Stimulated activated CD4-positive, alpha-beta T cell treated with anti-CD3 and anti-CD28 coated beads, TNF-alpha, amount 100 ng/mL, for 1 hour (primary cell): ENCODE measurements at places on chromosomes 2 and 18.

GRCh38 chr2:237624565-237624964 lies 2.8 kb upstream of the LRRFIP1 start:
- no peak for DNase-seq

GRCh38 chr18:33184958-33185357 lies 255.6 kb downstream of the CCDC178 start:
- no peak for DNase-seq

DNA sequence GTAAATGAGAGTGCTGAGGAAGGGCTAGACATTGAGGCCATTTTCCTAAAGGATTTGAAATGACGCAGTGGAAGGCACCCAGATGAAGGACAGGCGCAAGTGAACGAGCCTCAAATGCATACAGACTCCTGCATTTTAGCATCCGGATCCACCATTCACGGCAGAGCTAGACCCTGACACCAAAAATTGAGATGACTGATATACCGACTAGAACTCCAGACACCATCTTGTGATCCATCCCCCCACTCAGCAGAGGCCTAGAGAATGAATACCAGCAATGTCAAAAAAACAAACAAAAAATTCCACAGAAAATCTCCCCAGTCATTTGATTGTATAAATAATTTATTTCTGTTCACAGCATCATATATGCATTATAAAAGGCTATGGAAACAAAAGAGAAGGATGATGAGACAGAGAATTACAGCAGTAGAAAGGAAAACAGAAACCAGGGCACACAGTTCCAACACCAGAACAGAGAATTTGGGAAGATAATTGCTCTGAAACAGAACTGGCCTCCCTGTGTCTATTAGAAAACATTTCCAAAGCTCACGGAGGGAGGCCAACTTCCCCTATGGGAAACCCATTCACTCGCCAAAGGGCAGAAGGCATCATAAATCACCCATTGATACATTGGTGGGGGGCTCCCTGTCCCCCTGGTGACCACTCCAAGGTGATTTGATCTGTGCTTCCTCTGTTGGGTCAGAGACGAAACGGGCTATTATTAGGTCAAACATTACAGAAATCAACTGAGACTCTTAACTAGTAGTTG lies 4.0 kb downstream of the ARL4C start:
- no peak for DNase-seq

DNA sequence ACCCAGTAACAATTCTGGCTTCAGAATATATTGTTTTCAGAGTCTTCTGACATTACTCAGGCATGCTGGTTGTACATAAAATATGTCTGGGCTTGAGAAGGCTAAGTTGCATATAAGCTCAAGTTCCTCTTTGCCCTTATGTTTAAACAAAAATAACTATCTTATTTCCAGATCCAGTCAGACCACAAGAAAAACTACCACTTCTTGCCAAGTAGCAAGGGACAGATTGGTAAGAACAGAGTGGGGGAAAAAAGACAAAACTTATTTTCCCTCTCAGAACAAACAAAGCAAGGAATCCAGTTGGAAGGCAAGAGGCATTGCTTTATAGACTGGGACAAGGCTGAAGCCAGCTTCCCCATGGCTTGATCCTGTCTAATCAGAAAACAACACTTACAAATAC lies 1036.7 kb upstream of the CELF4 start:
- no peak for DNase-seq

DNA sequence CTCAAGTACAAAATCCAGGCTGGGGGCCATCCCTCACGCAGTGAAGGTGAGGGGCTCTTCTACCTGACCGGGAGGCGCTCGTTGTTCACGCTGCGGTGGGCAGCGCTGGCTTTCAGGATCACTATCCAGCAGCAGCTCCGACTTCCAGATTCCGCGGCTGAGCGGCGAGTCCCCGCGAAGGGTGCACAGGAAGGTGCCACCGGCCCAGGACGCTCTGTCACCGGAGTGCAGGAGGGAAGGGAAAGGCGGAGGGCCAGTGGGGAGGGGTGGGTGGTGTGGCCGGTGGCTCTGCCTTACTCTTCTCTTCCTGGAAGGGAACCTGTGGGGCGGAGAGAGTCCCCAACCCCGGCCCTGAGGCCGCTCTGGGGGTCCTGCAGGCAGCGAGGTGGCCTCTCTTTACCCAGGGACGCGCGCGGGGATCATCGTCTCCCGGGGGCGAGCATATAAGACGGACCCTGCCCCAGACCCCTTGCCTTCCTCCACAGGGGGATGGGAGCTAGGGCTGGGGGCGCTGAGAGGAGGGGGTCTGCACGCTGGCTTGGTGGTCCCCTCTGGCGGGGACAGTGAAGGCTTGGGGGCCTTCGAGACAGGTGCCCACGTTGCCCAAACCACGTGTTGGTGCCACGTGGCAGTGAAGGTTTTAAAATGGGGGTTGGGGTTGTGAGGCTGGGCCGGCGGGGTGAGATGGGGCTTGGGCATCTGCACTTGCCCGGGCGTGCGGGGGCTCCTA lies 26.9 kb upstream of the HS6ST1 start:
- no peak for DNase-seq

GRCh38 chr2:60299179-60299578 lies 254.3 kb downstream of the BCL11A start:
- no peak for DNase-seq

DNA sequence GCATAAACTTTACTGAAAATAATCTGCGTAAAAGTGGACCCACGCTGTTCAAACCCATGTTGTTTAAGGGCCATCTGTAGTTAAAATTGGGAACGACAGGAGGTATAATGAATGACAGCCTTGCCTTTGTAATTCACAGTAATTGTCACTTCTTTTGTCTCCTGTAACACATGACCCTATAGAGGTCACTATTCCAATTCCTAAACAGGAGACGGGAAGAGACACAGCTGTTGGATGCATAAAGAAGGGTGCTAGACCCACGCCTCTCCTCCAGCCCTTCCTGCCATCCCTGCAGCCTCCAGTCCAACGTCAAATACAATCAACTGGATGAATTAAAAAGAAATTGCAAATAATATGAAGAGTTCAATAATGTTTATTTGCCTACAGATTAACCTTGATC lies 63.1 kb upstream of the NFATC1 start:
- DNase-seq, result no peak

- DNase-seq, result no peak
Observed at GRCh38 chr2:34724107-34724506, 1125.0 kb upstream of the FAM98A start.

GRCh38 chr2:77387324-77387723 lies 134.9 kb downstream of the LRRTM4 start:
- no peak for DNase-seq

DNA sequence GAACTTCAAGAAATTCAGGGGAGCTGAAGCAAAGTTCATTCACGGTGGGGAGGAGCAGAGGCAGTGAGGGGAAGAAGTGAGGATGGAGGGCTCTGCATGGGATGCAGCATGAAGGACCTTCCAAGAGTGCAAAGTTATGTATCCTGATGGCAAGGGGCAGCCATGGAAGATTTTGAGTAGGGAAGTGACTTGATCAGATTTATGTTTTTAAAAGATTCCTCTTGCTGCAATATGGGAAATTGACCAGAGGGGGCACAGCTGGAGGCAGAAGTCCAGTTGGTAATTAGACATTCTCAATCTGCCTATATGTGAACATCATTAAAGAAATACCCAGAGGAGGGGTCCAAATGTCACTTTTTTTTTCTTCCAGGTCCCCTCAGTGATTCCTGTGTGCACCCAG lies 21.5 kb upstream of the ANXA4 start:
- no peak for DNase-seq

DNA sequence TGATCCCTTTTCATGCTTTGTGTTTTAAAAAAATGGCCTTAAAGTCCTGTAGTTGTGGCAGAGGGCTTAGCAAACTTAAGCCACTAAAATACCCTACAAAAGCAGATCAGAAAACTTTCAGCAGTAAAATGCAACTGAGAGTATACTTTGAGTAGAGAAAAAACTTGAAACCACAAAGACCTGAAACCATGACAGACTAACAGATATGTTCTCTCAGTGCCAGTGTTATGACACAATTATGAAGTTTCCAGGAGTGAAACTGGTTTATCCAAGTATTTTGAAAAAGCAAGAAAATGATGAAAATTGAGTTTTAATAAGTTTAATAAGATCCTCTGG lies 74.5 kb downstream of the SPRED2 start:
- DNase-seq, result no peak

DNA sequence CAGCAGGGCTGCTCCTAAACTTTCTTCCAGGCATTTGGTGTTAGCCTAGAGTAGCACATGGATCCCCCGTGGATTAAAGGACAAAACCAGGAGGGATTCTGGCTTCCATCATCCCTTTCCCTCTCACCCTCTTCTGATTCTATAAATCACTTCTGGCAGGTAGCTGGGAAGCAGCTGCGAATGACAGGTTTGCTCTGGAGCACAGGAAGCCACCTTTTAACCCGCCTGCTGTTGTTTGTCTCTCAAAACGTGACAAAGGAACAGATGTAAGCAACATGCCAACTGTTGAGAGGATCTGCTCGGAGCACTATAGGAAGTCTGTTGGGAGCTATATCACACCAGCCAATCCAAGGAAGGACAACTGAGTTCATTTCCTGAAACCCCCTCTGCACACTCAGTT lies 101.9 kb downstream of the ACTR2 start:
- no peak for DNase-seq

- no peak for DNase-seq
Observed at GRCh38 chr2:29182920-29183319, 67.7 kb downstream of the CLIP4 start.

- no peak for DNase-seq
Observed at GRCh38 chr2:127408807-127409099, 9.5 kb upstream of the PROC start.

DNA sequence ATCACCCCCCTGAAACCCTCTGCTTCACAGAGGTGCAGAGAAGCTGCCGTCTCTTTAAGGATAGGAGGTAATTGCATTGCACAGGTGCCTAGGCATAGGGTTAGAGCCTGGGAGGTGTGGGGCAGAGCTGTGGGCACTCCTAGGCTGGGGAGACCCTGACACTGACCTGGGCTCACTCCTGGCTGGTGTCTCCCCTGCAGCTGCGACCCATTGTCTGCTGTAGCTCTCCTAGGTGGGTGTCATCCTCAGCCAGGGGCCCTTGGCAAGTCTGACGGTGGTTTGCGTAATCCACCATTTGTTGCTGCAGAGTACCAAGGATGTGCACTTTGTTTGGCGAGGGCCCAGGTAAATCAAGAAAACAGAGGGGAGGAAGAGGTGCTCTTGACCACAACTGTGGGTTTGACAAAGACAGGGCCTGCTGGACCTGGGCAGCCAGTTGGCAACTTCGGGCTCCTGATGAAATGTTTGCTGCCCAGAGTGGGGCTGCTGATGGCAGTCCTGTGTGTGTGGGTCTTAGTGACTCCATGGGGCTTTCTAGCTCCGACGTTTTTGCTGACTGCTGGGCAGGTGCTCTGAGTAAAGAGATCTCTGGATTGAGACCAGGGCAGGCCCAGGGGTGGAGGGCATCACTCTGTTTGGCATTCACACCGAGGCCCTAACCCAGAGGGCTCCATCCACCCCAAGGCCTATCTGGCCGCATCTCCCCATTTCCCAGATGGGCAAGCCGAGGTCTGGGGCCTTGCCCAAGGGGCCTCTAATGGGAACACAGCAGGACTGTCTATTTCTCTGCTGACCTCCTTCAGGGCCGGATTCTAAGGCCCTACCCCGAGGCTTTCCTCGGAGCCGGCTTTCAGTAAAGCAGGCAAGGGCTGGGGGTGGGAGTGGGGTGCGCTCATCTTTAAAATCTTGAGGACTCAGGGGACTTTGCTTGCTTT lies 67.7 kb downstream of the EDAR start:
- no peak for DNase-seq

GRCh38 chr2:193502363-193503035 lies 1307.8 kb upstream of the TMEFF2 start:
- DNase-seq, result no peak

DNA sequence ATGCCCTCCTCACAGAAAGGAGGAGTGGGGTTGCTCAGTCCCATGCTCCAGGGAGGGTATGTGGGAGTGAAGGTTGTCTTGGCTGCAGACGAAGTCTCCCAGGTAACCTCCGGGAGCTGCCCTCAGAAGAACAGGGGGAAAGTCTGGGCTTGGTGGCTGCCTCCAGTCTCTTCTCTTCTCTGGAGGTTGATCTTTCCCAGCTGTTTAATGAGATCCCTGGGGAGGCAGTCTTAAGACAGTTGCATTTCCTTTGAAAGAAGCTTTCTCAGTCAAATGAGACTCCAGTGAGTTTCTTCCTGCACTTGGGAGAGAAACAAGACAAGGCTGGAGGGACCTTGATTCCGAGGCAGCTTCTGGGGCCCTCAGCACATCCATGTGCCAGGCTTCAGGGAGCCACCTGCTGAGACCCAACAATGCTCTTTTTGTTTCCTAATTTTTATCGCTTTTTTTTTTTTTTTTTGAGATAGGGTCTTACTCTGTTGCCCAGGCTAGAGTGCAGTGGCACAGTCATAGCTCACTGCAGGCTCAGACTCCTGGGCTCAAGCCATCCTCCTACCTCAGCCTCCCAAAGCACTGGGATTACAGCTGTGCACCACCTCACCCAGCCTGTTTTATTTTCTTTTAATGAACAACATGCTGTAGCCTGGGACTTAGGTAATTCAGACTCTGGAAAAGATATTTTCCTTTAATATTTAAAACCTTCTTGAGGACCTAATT lies 71.7 kb upstream of the TPO start:
- DNase-seq, result no peak

DNA sequence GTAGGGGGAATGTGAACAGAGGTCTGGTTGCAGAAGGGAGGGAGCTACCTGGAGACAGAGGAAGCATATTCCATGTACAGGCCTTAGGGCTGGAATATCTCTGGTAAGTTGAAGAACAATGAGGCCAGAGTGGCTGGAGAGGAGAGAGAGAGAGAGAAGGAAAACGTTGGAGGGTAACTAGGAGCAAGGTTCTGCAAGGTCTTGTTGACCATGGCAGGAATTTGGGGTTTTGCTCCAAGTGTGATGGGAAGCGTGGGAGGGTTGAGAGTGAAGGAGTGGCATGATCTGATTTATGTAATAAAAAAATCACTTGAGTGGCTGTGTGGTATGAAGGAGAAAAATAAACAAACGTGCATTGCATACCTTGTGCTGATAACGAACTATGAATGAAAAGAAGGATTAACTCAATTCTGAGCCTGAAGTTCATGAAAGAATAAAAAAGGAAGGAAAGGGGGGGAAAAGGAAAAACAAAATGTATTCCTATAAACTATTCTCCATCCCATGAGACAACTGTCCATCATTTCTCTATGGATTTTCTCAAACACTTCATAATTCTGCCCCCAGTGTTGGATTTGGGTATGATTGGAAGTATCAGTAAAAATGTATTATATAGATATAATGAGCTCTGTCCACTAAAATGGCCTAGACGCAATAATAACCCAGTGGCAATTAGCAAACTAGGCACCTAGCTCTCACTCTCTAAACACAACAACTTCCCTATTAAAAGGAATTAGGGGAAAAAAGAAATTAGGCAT lies 59.7 kb upstream of the PMAIP1 start:
- no peak for DNase-seq

- no peak for DNase-seq
Observed at GRCh38 chr2:27041752-27042151, 9.0 kb downstream of the TMEM214 start.

DNA sequence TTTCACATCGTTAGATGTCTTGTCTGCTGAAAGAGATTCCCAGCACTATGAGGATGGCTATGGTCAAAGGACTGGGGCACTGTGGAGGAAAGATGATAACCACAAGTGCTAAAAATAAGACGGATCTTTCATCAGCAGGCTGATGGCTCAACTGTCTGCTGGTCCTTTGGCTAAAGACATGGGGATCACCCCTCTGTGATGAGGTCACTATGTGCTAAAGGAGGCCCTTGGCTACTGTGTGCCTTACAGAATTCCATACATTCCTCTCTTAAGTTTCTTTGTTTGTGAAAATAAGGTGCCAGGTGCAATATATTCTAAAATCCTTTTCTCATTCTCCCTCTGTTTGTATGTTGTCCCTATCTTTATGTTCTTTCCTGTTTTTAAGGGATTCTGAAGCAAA lies 39.7 kb upstream of the LYPD6 start:
- no peak for DNase-seq

- no peak for DNase-seq
Observed at GRCh38 chr2:169173876-169174275, 104.5 kb downstream of the DHRS9 start.
